ENCODE measurements at places on chromosomes 3 and 15.

GRCh38 chr15:66503780-66504562 lies 684 bp downstream of the RPL4 start:
- DNase-seq, result no peak

DNA sequence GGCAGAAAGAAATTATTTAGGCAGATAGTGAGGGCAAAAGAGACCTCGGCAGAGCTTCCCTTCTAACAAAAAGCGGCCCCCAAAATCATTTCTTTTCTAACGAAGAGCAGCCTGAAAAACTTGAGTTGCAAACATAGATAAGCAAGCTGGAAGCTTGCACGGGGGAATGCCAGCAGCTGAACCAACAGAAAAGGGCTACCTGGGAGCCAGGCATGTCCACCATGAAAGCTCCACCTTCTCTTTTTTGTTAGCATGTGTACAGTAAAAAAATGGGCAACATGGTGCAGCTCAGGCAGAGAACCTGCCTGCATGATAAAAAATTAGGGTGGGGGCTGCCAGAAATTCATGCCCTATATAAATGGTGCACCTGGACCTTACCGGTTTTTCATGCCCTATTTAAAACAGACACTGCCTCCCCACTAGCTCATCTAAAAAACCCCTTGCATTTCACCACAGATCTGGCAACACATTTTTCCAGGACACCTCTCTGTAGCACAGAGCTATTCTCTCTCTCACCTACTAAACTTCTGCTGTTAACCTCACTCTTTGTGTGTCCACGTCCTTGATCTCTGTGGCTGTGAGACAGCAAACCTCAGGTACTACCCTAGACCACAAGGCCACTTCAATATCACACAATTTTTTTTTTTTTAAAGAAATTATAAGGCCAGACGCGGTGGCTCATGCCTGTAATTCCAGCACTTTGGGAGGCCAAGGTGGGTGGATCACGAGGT lies 18.7 kb downstream of the SLC33A1 start:
- no peak for DNase-seq

DNA sequence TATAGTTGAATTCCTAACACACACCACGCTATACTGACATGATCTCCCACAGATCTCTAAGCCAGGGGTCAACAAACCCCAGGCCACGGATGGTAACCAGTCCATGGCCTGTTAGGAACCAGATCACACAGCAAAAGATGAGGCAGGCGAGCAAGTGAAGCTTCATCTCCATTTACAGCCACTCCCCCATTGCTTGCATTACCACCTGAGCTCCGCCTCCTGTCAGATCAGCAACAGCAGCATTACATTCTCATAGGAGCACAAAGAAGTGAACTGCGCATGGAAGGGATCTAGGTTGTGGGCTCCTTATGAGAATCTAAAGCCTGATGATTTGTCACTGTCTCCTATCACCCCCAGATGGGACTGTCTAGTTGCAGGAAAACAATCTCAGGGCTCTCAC lies 2.7 kb downstream of the PDCD7 start:
- DNase-seq, result no peak

DNA sequence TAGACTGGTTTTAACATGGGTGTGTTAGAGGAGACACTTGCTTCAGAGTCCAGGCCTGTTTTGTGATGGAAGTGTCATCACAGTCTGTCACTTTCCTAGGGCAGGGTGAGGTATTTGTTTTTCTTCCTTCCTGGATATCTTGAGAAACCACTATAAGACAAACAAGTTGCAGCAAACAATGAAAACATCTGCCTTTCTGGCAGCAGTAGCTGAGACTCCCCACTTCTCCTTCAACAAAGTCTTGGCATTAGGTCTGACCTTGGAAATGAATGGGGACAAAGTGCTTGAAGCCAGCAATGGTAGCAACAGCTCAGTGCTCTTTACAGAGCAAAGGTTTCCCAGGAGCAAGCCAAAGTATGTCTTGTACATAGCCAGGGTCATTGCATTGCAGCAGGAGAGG lies 64.6 kb downstream of the CD200 start:
- no peak for DNase-seq

DNA sequence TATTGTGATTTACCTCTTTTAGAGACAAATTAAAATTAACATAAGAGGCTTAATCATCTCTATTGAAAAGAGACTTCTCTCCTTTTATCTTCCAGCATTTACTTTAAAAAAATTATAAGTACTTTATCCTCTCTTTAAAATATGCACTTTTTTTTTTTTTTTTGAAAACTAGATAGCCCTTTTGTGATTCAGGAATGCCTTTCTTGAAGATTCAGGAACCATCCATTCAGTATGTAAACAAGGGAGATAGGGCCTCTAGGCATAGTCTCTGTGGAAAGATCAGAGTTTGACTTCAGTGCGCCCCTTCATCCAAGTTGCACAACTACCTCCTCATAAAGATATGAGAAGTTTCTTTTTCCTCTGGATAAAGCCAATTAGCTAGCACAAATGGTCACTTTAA lies 1163.7 kb downstream of the SI start:
- DNase-seq, result no peak

GRCh38 chr15:99542828-99543227 lies 23.0 kb upstream of the MEF2A start:
- DNase-seq, result no peak

DNA sequence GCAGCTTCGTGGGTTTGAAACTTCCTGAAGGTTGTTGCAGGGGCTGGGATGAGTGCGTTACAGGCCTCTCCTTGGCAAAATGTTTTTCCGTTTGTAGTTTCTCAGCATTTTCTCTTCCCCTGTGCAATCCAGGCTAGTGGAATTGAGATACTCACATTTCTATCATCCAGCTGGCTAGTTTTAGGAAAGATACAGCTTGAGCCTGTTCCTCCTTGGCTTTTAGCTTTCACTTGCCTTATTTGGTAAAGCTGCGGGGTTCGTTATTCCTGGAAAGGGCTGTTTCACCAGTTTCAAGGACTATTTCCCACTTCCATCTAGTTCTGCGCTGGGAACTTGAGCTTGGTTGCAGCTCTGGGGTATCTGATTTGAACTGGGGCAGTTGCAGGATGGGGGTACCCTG lies 90.3 kb downstream of the ITPR1 start:
- DNase-seq, result no peak

DNA sequence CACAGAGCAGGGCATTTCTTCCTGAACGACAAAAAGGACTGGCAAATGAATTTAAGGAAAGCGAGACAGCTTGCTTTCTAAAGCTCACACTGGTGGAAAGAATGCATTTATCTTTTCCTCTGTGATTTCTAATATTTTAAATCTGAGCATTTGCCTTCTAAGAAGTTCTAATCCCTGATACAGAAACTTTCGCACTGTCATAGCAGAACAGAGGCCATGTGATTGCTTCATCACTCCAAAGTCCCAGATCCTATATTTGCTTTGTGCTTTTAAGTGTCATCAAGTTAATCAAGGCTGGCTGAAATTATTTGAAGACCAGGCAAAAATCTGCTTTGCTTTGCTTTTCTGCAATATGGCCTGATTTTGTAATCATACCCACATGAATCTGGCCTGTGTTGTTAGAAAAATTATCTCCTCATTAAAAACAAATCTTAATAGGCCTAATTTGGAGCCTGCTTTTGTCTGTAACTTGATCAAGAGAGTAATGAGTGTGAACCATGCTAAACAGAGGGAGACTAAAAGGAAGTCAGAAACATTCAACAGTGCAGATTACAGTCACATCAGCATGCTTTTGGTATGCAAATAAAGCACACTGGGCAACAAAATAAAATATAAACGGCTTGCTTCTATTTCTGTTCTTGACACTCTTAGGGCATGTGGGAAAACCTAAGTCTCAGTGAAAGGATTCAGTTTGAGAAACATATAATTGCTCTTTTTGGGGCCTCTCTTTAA lies 178.2 kb upstream of the ADAMTS9 start:
- DNase-seq, result no peak

DNA sequence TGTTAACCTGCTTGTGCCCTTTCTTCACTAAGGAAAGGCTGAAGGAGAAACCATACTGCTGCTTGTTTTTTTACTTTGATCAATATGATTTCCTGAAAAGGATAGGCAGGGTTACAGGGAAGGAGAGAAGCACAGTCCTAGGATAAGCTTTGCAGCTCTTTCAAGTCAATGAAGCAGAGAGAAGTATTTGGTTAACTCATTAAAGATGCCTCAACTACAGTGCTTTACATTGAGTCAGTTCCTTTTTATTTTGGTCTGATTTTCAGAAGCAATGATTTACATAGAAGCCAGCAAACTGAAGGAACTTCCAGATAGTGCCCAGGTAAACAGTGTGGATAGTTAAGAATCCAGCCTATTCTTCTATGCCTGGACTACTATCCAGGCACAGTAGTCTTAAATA lies 64.8 kb downstream of the ARIH1 start:
- DNase-seq, result no peak

DNA sequence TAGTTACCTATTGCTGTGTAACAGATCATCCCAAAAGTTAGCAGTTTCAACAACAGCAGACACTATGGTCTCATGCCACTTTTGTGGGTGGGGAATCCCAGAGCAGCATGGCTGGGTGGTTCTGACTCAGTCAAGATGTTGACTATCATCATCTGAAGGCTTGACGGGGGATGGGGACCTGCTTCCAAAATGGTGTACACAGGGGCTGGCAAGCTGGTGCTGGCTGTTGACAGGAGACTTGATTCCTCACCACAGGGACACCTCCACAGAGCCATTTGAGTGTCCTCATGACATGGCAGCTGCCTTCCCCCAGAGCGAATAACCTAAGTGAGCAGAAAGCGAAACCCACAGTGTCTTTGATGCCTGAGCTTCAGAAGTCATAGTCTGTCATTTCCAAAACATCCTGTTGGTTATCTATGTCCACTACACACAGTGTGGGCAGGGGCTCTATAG lies 19.1 kb downstream of the DNAJB8 start:
- DNase-seq, result no peak

DNA sequence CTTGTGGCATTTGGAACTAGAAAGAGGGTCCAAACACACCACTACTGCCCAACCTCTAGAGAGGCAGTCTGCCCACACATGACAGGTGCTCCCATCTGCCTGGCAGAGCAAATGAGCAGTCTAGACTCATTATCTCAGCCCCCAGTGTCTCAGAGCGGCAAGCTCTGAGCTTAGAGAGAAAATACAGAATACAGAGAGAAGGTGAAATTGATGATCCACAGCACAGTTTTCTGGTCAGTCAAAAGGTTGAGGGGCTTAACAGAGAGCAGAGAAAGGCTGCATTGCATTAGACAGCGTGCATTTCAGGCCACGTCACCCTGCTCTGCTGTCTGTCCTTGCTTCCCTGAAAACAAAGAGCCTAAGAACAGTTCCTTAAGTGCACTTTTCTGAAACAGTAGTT lies 135.1 kb downstream of the KCNMB2 start:
- no peak for DNase-seq

All from AG09319 (cell line).